ENCODE measurements at places on chromosomes 1 and 21. TPM values are rescaled to one million over a fixed set of nuclear protein-coding genes. Genes with fewer than 3 reads are reported as not detected.

- DNase-seq, result no peak
- no peaks in the 10 kb centered on the region for H3K36me3 ChIP-seq
- H3K27me3 ChIP-seq, result peaks cover 3% of the 10 kb centered on the region
These were observed 105.7 kb upstream of the TLR5 start for GRCh38 chr1:223248770-223249140.

DNA sequence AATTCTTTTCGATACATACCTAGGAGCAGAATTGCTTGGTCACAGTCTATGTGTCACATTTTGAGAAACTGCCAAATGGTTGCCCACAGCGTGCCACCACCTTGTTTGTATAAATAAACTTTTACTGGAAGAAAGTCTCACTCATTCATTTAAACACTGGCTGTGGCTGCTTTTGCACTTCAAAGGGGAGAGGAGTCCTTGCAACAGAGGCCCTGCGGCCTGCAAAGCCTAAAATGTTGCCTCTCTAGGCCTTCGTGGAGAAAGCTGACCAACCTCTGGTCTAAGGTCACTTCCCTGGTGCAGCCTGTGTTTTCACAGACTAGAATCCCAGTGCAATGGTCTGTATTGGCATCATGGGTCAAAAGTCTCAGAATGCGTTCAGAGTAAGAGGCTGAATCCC, 8.3 kb downstream of the RIPK4 start:
- no peak for DNase-seq
- no peaks in the 10 kb centered on the region for H3K27me3 ChIP-seq
- peaks cover 49% of the 10 kb centered on the region for H3K4me1 ChIP-seq
- no peak overlapping the region for H3K27ac ChIP-seq

GRCh38 chr1:186578325-186579016, 101.8 kb downstream of the PTGS2 start:
- no peaks in the 10 kb centered on the region for H3K36me3 ChIP-seq
- H3K27me3 ChIP-seq, result no peaks in the 10 kb centered on the region
- H3K27ac ChIP-seq, result no peak overlapping the region
- no peak for DNase-seq

GRCh38 chr1:153793261-153793972, 18.2 kb downstream of the SLC27A3 start:
- H3K4me1 ChIP-seq, result peaks cover 18% of the 10 kb centered on the region
- H3K27ac ChIP-seq, result no peak overlapping the region
- peaks cover 7% of the 10 kb centered on the region for H3K27me3 ChIP-seq
- no peak for DNase-seq

GRCh38 chr1:1989102-1989542, 14.5 kb downstream of the CFAP74 start:
- peaks cover 16% of the 10 kb centered on the region for H3K27me3 ChIP-seq
- DNase-seq, result no peak
- no peaks in the 10 kb centered on the region for H3K36me3 ChIP-seq
- no peak overlapping the region for H3K27ac ChIP-seq

The LRRIQ3 gene
- total RNA-seq, result 0.86 TPM
